Renal cortical epithelial cell (primary cell): ENCODE measurements at places on chromosomes 5 and 9. TPM values are rescaled to one million over a fixed set of nuclear protein-coding genes. Genes with fewer than 3 reads are reported as not detected.

The P4HA2 gene
- 142 and 441 TPM in 2 replicates for total RNA-seq

The BAAT gene
- 0.94 and 1.6 TPM in 2 replicates for total RNA-seq

The DMRT3 gene
- not detected in 2 replicates for total RNA-seq

The SLCO4C1 gene
- 12.0 and 87.9 TPM in 2 replicates for total RNA-seq

The ARL14EPL gene
- 0.20 TPM in 1 of 2 replicates, not detected in the other for total RNA-seq

The PCDHGA3 gene
- 0.17 and 1.0 TPM in 2 replicates for total RNA-seq

The HTR4 gene
- not detected in 2 replicates for total RNA-seq

The PTPRD gene
- 38.2 and 85.4 TPM in 2 replicates for total RNA-seq

The PCDHGA5 gene
- total RNA-seq, result under 0.01 and 1.3 TPM in 2 replicates

The GAPT gene
- total RNA-seq, result not detected in 2 replicates

DNA sequence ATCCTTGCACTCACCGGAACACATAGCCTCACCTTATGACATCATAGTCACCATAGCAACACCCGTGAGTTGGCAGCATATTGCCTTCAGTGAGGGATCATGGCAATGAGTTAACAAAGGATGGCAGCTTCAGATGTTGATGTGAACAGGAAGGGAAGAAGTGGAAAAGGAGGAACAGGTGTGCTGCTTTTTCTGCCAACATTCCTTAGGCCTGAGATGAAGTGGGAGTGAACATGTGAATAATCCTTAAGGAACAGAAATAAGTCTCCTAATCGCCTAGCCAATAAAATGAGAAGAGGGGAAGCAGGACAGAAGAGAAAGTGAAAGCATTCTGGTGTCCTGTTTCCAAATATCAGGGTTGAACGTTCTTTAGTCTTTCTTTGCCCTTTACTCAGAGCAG is 360.0 kb downstream of the BRINP1 start:
- DNase-seq, result peak; percentile 80

GRCh38 chr5:75242067-75242466 is 5.4 kb upstream of the ANKRD31 start:
- DNase-seq, result no peak

DNA sequence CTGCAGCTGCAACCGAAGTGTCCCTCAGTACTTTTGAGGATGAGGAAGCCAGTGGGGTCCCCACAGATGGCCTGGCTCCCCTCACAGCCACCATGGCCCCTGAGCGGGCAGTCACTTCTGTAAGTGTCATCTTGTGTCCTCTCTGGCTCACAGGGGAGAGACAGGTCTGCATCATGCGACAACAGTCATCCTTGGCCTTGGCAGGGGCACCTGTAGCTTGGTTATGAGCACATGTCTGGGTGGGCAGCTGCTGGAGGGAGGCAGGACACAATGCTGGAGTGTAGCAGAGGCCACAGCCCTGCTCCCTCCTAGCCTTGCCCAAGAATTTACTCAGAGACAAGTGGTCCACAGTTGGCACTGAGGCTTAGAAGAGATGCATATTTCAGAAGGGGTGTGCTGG is 71.7 kb downstream of the COL15A1 start:
- DNase-seq, result no peak

GRCh38 chr9:82397534-82397933 is 409.0 kb downstream of the SPATA31D1 start:
- DNase-seq, result no peak

- no peak for DNase-seq
Measured at GRCh38 chr5:139468421-139468931, 2.3 kb upstream of the SMIM33 start.

GRCh38 chr5:171852255-171852681 is 66.7 kb downstream of the SMIM23 start:
- no peak for DNase-seq

DNA sequence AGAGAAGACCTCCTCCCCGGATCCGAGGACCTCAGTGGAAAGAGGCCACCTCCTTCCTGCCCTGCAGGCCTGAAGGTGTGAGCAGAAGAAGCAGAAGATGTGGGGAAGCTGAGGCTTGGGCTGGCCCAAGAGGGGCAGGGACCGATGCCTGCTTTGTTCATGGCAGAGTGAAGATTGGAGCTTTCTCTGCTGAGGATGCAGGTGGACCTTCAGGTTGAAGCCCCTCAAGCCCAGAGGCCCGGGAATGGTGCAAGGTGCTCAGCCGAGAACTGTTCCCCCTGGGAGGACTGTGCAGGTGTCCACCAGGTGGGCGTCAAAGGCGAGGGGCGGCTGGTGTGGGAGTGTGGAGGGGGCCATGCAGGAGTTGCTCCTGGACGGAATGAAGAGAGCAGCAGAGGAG is 277.9 kb upstream of the IRX2 start:
- DNase-seq, result no peak

GRCh38 chr9:83291196-83291595 is 228.3 kb upstream of the RASEF start:
- DNase-seq, result no peak

- no peak for DNase-seq
Measured at GRCh38 chr9:108755979-108756378, 99.8 kb downstream of the ACTL7B start.

DNA sequence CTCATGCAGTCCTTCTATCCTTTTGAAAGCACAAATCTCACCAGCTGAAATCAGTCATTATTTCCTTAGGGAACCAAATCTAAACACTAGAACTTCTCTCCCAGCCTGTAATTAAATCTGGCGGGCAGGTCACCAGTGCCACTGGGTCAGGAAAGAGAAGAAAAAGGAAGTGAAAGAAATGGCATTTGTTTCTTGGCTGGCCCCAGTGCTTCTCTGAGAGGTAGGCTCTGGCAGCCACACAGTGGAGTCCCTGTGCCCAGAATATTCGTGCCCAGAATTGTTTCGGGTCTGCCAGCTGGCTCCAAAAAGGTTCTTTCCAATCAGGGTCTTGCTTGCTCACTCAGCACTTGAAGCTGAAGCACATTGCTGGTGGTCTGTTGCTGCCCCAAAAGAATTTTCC is 133.9 kb upstream of the MTAP start:
- no peak for DNase-seq

DNA sequence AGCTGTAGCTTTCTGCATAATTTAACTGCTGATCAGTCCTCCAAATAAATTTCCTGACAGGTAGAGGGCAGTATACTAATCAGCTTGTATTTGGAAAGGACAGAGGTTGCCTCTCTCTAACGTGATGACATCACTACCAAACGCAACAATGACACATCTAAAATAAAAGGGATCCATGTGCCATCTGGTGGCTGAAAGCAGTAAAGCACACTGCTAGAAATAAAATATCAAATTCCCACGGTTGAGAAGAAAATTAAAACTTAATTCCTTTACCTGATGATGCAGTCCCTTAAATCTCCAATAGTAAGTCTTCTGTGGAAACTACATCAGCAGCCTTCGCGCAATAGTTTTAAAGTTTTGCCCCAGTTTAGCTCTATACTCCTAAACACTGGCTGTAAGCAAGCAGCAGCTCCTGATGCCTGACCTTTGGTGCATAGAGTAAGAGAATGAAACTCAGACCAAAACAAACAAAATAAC is 54.5 kb downstream of the DIAPH1 start:
- peak; percentile 97 for DNase-seq

DNA sequence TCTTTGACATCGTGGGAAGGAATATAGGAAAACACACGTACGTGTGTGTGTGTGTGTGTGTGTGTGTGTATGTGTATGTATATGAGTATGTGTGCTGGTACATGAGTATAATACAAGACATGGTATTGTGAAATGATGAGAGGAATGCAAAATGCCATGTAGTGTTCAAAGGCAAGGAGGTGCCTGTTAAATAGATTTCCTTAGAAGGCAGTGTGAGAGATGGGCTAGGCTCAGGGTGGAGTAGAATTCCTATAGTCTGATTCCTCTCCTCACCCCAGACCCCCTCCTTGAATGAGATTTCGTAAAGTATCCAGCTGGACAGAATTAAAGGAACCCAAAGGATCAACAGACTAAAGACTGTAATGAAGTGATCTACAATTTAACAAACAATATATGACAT is 11.1 kb downstream of the GPR21 start:
- DNase-seq, result no peak
